ENCODE measurements at places on chromosomes 13 and 19.

- no peak for DNase-seq
Observed at GRCh38 chr13:48901781-48902180, 73.9 kb upstream of the FNDC3A start.

GRCh38 chr13:111258637-111259036, 61.8 kb upstream of the TEX29 start:
- no peak for DNase-seq

DNA sequence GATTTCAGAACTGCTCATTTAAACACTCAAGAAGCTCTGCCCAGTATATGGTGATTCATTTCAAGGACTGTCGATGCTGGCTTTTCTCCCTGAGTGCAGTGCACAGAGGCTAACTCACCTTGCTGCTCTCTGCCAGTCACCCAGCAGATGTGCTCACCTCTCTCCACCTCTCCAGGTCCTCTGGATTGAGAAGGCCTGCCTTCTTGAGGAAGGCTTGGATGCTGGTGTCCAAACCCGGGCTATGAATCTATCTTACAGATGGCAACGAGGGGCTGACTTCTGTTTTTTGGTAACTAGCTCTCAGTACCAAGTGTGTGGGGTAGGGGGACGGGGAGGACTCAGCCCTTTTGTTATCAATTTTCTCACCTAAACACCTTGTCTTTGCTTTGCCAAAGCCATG, 47.6 kb downstream of the TEX29 start:
- DNase-seq = no peak

DNA sequence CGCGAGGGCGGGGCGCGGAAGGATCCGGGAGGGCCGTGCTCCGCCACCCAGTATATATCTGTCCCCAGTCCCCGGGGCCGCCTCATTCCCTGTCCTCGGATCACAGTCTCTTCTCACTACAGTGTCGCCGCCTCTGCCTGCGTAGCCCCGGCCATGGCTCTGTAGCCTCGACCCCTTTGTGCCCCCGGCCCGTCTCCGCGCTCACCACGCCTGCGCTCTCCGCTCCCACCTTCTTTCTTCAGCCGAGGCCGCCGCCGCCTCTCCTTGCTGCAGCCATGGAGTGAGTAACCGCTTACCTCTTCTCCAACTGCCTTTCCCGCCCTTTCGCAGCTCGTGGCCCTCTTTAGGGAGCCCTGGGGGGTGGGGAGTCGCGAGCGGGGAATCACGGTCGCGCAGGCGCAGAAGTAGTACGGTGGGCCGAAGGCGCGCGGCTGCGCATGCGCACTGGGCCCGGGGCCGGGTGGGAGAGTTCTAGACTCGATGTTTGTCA, at the start of the genes ATF5 and NUP62:
TSS of gene ATF5 (plus strand) at position 85 of the 490 bp plus-strand sequence. CDS start 1,646 bp downstream, outside the sequence.
TSS of gene NUP62 (minus strand) at position 384 of the 490 bp plus-strand sequence. CDS start 19,697 bp downstream, outside the sequence.
- peak; percentile 92 for DNase-seq

- DNase-seq = no peak
Observed at GRCh38 chr19:1156830-1157615, 17.0 kb downstream of the SBNO2 start.

- DNase-seq = no peak
Observed at GRCh38 chr13:22102271-22102670, 431.4 kb downstream of the FGF9 start.

DNA sequence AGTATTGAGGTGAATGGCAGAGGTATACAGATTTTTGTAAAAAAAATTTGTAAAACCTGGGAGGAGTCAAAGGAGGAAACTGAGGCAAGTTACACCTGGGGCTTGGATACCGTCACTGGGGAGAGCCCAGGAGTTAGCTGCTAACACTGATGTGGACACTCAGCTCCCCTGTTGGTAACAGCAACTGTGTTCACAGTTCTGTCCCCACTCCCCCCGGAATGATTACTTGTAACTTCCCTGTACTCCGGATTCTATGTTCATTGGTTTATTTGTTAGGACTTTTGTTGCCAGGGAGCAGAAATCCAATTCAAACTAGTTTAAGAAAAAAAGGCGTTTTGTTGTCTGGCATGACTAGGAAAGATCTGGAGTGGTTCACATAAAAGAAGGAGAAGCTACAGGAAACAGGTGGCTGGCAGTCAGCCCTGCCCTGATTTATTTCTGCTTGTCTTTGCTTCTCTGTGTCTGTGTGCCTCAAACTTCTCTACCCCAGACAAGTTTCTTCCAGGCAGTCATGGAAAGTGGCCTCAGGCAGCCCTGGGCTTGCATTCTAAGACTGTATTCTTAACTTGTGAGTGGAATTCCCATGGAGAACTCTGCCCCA, 2.3 kb upstream of the GPR12 start:
- DNase-seq = no peak

GRCh38 chr19:33064458-33064791, 263 bp downstream of the RHPN2 start:
- no peak for DNase-seq

DNA sequence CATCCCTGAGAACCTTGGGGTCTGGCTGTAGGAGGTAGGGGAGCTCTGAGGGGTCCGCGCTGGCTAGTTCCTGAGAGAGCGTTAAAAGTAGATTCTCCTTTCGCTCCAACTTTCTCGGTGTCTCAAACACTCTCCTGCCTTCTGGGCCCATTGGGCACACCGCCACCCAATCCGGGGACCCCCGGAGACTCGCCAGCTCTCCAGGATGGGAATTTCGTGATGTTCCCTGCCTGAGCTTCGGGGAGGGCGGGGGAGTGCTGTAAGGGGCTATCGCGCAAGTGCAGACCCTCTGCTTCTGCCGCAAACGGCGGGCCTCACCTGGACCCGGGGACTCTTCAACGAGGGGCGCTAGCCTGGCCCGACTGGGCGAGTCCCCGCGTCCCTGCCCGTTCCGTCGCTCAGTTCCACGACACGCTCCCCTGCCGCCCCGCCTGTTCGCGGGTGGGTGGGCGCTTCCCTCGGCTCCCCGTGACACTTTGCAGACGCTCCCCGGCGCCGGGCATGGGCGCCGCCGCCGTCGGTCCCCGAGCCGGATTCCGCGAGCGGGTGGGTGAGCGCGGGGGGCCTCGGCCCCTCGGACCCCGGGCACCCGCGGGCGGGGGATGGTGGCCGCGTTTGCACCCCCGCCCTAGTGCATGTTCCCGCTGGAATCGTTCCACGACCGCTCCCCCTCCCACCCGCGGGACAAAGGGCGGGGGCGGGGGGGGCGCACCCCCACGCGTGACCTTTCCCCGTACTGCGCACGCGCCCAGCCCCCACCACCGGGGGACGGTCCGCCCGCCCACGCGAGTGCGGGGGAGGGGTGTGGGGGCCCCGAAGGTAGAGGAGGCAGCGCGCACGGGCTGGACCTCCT, at the start of gene CCDC106:
TSS of gene CCDC106 (plus strand) at position 481 of the 853 bp plus-strand sequence. CDS start 835 bp downstream, outside the sequence.
- no peak for DNase-seq

DNA sequence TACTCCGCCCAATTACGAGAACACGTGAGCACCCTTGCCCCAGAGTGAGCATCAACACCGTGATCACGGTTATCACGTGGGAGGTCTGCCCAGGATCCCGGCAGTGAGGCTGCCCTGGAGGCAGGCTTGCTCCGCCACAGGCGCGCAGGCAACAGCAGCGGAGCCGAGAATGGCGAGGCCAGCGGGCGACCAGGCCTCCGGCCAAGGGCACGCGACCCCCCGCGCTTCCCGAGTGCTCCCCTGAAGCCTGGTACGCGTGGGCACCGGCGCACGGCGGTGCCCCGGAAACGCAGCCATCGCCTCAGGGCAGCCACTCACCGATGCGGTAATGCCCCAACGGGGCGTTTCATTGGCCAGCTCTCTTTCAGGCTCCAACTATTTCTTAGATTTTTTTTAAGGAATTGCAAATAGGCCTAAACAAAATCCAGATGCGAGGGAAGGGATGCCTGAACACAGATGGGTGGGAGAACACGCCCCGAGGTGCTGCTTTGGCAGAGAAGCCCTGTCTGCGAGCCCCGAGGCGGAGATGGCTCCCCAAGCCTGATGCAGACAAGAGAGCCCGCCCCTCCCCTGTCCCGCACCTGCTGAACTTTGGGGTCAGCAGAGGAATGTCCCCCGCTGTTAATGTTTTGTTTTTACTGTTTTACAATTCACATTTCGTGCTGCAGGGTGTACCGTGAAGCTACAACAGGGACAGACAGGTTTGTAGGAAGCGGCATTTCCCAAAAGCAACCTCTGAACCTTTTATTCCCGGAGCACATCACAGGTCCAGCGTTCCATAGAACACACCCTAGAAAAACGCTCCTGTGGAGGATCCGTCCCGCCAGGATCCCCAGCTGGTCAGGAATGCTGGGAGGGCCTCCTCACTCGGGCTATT, 132.7 kb downstream of the ZDHHC20 start:
- no peak for DNase-seq

DNA sequence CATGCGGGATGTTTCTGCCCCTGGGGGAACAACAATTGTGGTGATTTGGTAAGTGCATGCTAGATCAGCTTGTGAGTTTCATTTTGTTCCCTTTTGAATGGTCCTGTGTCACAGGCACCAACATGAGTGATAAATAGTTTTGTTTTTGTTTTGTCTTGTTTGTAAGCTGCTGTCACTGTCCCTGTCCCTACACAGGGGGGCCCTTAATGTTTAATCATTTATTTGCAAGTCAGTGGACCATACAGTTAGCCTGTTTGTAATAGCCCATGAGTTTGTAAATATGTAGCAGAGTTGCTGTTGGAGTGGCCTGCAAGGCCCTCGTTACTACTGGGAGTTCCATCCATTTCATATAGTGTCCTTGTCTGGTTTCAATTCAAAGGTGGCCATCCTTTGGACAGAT, 979.6 kb upstream of the SPRY2 start:
- no peak for DNase-seq

- peak; percentile 37 for DNase-seq
Observed at GRCh38 chr19:45079063-45079910, at the start of gene GEMIN7. GEMIN7 (plus strand) TSS chr19:45079260; CDS start chr19:45090115, 10,855 bp downstream.

- DNase-seq = no peak
Observed at GRCh38 chr13:77522444-77522843, 13.1 kb upstream of the SCEL start.

GRCh38 chr19:46639358-46640182, 3.6 kb upstream of the GNG8 start:
- DNase-seq = no peak

DNA sequence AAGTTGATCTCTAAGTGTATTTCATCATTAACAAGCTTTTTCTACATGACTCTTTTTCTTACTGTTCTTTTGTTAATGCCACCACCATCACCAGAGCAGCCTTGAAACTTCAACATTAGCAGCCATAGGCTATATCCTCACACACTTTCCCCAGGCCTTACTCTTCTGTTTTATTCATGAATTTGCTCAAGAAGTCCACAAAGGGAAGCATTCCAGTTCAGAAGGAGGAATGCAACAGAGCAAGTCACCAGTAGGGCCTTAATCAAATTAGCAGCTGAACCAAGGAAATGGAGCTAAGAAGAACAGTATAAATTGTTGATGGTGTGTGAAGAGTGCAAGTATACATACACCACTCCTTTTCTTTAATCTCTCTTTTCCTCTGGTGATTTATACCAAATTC, 223.1 kb downstream of the NBEA start:
- DNase-seq = no peak

GRCh38 chr13:51251480-51251879, 29.3 kb downstream of the FAM124A start:
- no peak for DNase-seq

- DNase-seq = no peak
Observed at GRCh38 chr13:53513226-53513625, 484.6 kb downstream of the OLFM4 start.

DNA sequence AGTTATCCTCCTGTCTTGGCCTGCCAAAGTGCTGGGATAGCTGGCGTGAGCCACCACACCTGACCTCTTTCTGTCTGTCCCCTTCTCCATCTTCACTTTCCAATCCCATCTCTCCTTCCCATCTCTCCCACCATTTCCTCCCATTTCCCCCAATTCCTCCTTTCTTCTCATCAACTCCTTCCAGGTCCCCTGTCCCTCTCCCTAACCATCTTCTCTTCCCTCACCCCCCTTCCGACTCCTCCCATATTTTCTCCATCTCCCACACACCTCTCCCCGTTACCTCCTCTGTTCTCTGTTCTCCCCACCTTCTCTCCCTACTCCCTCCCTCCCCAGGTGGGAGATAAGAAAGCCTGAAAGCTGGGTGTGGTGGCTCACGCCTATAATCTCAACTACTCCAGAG, 40.6 kb downstream of the KEAP1 start:
- DNase-seq = no peak

DNA sequence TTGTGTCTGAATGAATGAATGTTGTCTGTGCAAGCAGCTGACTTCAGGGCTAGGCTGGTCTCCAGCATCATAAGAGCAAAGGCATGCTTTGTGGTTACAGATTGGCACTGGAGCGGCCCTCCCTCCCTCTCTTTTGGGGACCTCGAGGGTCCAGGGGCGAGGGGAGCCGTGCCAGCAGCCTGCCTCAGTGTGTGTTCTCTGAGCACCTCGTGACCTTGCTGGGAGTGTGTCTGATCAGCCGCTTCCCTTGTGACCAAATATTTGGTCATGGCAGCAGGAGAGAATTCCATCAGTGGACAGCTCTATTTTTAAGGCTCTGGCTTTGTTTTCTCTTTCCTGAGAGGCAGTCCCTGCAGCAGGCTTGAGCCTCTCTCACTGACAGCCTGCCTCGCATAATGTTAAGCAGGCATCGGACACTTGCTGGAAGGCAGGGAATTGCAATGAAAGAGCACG, 329.7 kb downstream of the UQCRFS1 start:
- DNase-seq = no peak

GRCh38 chr13:41411522-41411921, 45.8 kb upstream of the RGCC start:
- DNase-seq = no peak

GRCh38 chr19:2014731-2015607, 545 bp downstream of the BTBD2 start:
- DNase-seq = no peak

- no peak for DNase-seq
Observed at GRCh38 chr19:33722456-33723239, 74.0 kb upstream of the KCTD15 start.

GRCh38 chr13:113120300-113121182, 2.1 kb upstream of the F10 start:
- no peak for DNase-seq

DNA sequence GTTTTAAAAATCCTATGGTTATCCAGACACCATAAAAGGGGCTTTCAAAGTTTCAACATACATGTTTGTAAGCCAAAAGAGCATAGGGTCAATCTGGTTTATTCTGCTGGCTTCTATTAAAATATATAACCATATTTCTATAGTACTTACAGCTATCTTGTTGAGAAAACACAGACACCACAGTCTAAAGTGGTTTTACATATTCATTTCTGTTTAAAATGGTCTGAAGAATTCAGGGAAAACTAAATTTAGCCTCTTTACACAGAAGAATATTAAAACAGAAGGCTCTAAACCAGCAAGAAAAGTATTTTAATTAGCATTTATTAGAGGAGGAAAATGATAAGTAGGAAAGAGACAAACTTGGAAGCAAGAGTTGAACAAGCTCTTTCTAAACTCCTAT, 203.9 kb downstream of the LHFPL6 start:
- DNase-seq = no peak

- no peak for DNase-seq
Observed at GRCh38 chr13:34017231-34017630, 199.3 kb downstream of the RFC3 start.

DNA sequence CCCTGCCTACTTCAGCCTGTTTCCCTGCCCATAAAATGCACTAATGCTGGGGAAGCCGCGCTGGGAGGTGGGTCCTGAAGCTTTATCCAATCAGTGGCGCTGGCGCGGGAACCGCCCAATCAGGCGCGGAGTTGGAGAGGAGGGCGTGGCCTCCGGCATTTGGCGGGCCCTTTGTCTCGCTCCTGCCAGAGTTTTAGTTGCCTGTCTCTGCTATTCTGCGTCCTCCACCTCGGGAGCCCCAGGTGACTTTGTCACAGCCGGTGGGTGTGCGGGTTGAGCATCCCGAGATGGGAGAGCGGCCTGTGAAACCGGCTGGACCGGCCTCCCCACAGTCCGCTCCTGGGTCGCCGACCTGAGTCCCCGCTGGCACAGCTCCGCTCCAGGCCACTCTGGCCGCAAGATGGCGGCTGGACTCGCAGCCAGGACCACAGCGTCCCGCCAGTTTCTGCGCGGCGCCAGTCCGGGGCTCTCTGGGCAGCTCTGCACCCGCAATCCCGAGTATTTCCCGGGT, 30.7 kb upstream of the ZNF429 start:
- peak; percentile 22 for DNase-seq
